Vagina (tissue), 2 donors: ENCODE measurements at places on chromosomes 4 and X.

DNA sequence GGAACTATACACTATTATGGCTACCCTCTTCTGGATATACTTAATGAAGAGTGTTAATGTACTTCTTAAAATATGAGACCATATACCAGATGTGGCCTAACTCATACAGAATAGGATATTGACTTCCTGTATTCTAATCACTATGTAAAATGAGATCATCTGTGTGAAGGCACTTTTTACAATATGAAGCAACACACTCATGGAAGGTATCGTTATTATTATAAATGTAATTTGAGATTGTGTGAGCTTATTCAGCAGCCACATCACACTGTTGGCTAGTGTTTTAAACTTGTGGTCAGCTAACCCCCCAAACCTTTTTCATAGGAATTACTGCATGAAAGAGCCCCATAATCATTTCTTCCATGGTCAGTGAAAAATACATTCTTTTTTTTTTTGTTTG is 281.8 kb upstream of the TEX13A start:
- DNase-seq, result no peak

GRCh38 chrX:29518100-29518499 is 697.3 kb upstream of the MAGEB2 start:
- no peak for DNase-seq

DNA sequence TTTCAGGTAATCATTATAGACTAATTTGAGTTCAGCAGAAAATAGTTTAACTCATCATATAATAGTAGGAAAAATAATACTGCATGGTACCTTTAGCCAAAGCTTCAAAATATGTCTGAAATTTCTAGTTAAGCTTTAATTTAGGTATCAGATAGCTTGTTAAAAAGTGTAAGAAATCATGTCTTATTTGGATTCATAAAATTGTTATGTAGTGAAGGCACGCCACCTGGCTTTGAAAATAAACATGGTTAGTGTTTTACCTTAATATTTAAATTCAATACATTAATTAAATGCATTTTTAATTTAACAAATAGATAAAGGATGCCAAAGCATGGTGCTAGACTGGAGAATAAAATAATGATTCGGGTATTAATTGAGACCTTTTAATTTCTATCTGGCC is 211.4 kb downstream of the FSTL5 start:
- no peak for DNase-seq

GRCh38 chr4:10747186-10747585 is 62.6 kb upstream of the CLNK start:
- DNase-seq, result no peak

GRCh38 chr4:168651374-168651773 is 154.5 kb downstream of the PALLD start:
- DNase-seq, result no peak

DNA sequence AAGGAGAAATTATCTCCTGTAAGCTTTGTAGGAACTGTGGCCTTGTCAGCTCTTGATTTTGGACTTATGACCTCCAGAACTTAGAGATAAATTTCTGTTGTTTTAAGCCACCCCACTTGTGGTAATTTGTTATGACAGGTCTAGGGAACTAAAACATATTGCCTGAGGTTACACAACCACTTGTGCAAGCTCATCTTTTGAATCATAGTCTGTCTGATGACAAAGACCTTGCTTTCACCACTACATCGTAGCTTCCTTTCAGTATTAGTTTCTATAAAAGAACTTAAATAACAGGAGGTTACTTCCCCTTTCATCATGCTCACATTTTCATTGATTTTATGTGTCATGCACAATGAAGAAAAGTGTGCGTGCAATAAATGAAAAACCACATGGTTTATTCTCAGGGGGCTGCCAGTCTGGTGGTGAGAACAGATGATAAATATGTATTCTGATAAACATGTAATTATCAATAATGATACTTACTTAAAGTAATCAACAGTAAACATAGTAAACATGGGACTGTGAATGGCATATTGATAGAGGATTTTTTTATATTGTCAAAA is 690.0 kb upstream of the HS3ST1 start:
- no peak for DNase-seq

DNA sequence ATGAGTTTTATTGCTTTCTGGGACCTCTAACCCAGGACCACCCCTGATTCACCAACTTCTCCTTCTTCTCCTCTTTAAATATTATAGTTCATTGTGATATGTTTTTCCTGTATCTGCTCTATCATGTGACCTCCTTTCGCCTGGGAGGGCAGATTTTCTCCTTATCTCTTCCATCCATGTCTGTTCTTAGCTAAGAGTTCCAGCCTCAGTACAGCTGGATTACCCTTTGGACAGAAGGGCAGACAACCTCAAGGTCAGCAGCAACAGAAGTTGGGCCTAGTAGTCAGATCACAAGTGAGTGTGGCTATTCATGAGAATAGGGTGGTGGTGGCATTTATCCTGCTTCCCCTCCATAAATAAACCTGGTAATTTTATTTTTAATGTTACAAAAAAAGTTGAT is 5.7 kb upstream of the XK start:
- DNase-seq, result no peak

DNA sequence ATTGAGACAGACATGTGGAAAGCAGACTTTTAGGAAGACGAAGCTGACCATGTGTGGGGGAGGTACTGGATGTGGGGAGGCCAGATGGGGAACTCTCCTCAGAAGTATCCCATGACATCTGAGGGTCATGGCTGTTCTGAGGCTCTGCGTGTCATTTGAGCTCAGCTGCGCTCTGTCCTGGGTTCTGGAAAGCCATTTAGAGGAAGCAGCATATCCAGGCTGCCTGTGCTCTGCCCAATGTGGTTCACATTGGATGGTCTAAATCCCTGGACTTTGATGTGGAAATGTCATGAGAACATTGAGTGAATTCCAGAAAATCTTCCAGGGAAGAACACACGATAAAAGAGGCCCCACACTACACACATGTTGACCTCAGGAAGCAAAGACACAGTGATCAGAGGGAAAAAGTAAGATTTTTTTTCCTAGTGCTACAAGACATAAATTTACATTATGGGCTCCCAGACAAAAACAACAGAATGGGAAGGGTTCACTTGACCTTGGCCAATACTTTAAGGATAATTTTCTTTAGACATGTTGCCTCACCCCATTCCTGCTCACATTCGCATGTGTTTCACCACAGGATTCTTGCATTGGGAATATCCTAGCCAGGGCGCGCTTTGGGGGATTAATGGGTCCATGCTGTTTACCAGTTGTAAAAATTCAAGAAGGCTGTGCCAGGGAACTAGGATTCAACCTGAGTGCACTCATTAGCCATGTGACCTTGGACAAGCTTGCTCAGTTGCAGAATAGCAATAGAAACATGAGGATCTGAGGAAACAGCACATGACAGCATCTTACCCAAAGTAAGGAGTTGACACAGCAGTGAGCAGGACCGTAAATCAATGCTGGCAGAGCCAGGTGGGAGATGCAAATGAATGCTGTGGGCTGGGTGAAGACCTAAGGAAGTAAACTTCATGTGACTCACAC is 73.2 kb upstream of the C1QTNF7 start:
- no peak for DNase-seq
